Fibroblast of upper back skin (primary cell): ENCODE measurements at places on chromosomes 4 and X.

DNA sequence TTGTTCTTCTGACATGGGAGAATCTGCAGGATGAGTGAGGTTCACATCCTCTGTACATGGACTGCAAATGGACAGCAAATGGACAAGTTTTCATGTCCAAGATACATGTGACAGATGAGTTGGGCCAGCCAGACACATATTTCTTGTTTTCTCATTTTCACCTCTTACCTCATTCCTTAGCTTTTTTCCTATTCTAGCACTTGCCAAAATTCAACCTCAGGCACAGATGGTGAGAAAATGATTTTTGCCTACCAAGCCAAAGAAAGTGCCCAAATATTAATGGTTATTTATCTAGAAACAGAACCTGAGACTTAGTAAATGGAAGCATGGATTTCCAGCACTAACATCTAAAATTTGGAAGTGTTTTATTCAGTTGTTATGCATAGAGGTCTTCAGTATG, 402.2 kb downstream of the AFF2 start:
- DNase-seq: no peak

DNA sequence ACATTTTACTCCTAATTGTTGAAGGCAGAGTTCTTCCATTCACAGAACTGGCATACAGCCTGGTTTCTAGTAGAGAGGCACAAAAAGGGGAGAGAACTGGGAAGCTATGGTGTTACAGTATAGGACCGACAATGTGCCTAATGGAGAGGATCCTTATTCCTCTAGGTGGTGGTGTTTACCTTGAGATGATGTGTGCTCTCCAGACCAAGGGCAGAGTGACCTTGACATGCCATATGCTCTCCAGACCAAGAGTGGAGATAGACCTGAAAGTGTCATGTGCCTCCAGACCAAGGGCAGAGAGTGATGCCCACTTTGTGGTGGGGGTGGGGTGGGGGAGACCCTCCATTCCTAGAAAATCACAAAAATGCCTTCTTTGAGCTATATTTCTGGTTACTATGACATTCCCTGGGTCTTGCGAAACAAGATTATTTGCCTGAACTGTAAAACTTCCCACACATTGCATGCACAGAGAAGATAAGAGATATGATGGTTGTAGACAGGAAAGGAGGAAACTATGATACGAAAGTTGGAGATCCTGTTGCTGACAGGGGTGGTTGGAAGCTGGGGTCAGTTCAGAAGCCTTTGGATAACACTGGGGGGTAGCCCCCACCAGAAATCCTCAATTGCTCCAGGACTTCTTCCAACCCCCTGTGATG, 119.7 kb downstream of the TEX13C start:
- no peak for DNase-seq

DNA sequence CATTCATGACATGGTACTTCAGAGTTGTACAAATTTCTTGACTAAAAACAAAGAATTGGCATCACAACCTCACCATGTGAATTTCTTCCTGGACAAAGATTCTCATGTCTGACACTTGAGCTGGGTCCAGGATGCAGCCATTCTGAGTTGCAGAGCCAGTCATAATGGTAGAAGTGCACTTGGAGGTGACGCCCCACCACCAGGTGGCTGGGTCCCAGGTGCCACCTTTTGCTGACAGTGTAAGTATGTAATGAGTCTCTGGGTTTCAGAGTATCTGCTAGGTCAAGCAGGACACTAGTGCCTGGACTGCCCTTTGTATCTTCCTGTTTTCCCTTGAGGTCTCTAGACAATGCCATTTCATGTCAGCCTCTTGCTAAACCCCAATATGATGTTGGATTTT, 36.6 kb upstream of the WDR1 start:
- no peak for DNase-seq

DNA sequence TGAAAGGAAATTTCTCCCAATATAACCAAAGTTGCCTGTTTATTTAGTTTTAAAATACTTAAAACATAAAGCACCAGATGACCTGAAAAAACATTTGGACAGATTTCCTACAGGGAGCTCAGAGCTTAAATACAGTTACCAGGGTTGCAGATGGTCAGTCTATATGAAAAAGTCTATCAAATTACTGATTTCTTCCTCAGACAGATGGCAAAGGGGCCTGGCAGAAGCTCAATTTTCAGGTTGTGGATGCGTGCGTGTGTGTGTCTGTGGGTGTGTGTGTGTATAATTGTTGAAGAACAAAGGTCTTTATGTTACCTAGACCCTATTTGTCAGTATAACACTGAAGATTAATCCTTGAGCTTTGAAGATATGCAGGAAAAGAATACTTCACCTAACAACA, 169.4 kb downstream of the MAD2L1 start:
- no peak for DNase-seq

- DNase-seq: no peak
Observed at GRCh38 chrX:119045884-119046283, 26.9 kb upstream of the CT47C1 start.

GRCh38 chrX:139086246-139086645, 374.7 kb upstream of the FGF13 start:
- no peak for DNase-seq

DNA sequence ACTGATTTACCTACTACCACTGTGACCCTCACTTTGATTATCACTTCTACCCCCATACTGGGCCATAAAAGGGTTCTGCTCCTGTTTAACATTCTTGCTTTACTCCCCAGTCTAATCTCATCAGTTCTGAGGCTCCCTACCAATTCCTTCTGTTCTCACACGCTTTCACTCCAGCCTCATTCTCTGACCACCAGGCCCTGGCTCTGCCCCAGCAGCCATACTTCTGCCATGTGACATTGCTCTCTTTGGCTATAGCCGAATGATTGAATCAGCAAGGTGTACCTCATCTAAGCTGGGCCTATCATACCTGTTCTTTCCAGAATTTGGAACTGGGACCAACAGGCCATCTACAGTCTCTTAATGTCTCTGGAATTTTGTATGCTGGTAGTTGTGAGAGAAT, 14.4 kb upstream of the ELF2 start:
- no peak for DNase-seq

- DNase-seq: peak; percentile 40
Observed at GRCh38 chr4:74319470-74319869, 11.2 kb downstream of the EPGN start.

GRCh38 chr4:38497121-38497520, 166.9 kb upstream of the KLF3 start:
- no peak for DNase-seq

GRCh38 chr4:110224812-110225211, 26.4 kb upstream of the ELOVL6 start:
- DNase-seq: no peak

GRCh38 chr4:4430492-4431195, 43.7 kb downstream of the NSG1 start:
- DNase-seq: peak; percentile 89

DNA sequence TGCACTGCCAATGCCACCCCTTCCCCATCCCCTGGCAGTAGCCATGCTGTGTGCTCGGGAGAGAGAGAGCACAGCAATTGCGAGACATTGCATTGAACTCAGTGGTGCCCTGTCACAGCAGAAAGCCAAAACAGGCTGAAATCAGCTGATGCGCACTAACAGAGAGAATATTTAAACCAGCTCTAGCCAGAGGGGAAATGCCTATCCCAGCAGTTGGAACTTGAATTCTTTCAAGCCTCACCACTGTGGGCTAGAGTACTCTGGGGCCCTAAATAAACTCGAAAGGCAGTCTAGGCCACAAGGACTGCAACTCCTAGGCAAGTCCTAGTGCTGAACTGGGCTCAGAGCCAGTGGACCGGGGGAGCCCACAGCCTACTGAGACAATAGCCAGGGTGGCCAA, 17.7 kb upstream of the RP2 start:
- DNase-seq: no peak

DNA sequence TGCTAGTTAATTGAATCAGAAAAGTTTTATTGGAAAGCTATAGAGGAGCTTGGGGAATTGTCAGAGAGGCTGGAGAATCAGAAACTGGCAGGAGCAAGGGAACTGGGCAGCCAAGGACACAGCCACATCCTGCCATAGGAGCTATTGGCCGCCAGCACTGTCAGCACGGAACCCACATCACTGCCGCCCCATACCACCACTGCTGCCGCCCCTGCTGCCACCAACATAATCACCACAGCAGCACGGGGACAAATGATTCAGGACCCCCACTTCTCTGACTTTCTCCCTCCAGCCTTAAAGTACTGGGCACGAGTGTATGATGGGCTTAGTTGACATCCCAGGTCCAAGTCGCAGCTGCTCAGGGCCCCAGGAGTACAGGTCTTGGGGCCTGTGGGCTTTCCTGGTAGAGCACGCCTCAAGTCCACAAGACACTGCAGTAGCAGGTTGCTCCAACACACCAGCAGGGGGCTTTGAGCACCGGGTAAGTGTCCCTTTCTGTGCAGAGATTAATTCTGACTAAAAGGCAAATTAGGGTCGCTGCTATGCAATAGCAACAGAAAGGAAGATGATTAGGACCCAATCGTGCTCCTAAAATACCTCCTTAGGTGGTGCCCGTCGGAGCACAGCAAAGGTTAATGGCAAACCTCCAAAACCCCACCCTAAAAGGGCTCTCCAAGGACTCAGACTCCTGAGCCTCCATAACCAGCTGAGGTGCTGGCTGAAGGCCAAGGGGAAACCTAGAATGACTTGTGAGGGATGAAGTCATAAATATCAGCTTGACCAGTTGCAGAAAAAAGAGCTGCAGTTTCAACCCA, 6.9 kb downstream of the PJA1 start:
- DNase-seq: peak; percentile 68

DNA sequence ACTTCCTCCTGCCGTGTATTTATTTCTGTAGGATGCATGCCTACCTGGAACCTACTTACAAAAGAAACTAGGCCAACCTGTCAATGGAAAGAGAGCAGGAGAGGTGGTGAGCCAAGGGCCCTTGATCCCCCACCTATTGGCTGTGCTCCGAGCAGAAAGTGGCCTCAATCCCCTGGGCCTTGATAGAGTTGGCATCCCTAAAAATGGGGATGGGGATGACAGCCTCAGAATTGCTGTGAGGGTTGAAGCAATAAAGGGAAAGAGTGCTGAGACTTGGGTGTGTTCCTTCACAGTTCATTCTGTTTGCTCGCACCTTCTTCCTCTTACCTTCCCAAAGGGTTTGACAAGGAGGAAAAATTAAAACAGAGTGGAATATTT, 314.7 kb downstream of the STK32B start:
- DNase-seq: no peak

- no peak for DNase-seq
Observed at GRCh38 chrX:56120242-56120641, 111.9 kb upstream of the KLF8 start.

DNA sequence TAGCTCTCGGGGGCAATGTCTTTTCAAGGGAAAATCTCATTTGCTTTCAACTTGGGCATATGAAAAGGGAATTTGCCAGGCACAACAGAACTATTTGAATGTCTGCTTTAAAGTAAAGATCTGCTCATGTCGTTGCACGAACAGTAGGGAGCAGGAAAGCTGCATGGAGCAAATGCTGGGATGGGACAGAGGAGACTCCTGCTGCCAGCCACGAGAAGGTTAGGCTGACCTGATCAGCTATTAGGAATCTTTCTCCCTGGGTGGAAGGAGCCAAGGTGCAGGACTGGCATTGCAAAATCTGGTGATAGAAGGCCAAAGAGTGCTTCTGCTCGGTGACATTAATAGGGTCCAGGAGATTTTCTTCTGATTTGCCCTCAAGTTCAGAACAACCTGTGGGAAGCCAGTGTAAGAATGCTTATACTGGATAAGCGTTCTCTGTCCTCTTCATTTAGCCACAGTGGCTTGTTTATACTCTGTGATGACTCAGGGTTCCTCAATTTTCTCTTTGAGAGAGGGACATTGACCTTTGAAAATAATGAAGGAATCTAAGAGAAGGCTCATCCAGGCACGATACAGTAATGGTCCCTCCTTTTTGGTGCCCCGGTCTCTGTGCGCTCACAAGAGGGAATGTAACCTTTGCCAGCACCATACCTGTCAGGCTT, 22.9 kb downstream of the FHL1 start:
- DNase-seq: peak; percentile 34

DNA sequence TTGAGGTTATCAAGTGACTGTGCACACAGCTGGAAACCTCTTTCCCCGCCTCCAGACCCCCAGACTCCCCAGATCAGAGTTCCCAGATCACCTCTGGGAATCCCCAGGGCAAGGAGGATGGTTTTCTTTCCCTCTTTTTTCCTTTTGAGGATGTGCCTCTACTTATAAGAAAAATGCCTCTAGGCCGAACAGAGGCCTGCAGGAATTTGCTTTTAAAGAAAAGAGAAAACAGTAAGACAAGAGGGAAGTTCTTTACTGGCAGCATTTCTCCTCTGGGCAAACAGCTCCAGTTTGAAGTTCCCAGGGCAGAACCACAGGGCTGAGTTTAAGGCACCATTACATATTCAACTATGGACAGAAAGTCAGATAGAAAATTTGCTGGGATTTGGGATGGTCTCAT, 837.9 kb upstream of the LCORL start:
- DNase-seq: no peak
